Esophagus squamous epithelium (tissue), 5 donors: ENCODE measurements at places on chromosomes 5 and 9.

DNA sequence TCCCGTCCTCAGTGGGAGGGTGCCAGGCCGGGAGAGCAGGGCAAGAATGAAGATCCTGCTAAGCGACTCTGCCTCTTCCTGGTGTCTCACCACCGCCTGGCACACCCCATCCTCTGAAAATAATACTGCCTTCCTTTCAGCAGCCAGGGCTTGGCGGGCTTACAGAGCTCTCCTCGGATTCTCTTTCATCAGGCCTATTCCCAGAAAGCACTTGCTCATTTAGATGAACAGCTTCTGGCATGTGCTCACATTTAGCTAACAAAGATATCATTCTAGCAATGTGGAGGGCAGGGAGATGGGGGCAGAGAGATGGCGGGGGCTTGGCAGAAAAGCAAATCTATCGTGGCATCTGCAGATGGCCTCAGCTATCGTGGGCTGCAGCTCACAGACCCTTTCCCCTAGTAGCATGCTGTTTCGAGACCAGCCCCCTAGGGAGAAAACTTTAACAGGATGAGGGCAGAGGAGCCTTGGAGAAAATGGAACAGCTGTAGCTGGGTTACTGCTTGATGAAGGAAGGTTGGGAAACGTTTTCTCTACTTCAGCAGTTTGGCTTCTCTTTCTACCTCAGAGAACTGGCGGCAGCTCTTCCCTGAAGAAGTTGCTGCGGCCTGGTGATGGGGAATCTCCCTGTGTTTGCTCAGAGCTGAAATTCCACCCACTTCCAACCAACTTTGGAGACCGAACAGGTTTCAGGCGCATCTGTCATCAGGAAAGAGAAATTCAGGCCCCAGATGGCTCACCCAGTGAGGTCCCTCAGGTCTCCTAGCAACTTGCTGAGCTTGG, 102.1 kb downstream of the TMEM174 start:
- DNase-seq: no peak

GRCh38 chr5:136308212-136308795, 57.0 kb downstream of the TRPC7 start:
- DNase-seq: no peak

DNA sequence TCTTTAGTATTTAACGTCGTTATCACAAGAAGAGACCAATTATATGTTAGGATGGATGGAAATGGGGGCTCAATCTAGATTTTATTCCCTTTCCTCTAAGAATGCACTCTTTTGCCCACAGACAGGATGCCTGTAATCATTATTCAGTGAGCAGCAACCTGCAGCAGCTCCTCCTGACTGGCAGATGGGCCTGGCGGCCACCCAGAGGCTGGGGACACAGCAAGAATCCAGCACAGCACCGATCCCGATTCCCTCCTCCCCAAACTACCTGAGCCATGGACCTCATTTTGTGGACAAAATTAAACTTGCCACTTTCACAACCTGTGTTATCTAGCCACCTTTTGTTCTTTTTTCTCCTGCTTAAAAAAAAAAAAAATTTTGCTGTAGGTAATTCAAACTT, 101.0 kb downstream of the USP20 start:
- no peak for DNase-seq

GRCh38 chr5:6849316-6850105, 136.3 kb downstream of the TENT4A start:
- DNase-seq: no peak

DNA sequence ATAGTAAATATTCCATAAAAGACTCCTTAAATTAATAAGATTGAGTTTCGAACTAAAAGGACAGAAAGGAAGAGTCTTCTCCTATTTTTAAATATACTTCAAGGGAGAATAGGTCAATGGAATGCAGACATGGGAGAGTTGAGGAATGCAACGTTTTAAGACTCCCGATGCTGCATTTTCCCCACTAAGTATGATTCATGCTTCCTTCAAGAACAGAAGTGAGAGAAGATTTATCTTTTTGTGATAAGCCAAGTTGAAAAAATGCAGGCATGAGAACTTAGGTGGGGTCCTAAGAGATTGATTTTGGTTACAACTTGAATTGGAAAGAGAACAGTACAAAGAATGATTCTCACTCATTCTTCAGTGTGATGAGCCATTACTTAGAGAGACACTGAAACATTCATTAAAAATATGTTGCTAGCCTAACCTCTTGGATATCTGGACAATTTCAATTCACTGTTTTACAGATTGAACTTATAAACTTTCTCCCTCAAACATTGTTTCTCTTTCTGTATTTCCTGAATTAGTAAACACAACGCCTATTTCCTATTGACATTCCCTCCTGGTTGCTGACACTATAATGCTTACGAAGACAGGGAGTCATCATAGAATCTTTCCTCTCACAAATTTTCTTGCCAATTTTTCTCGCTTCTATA, 1666.1 kb upstream of the WWC1 start:
- no peak for DNase-seq

DNA sequence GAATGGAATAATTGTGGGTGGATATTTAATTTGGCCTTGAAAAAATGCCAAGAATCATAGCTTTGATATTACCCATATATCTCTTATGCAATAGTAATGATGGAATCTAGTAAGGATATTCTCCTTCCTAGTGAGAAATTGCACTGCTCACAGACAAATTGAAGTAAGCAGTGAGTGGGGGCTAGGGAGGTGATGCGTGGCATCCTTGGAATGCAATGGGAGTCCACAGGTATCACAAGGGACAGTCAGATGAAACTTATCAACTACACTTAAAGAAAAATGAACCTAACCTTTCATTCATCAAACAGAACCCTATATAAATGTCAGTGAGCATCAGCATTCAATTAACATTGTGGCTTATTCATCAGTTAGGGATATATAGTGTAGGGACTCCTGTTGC, 57.8 kb downstream of the IZUMO3 start:
- DNase-seq: no peak

GRCh38 chr9:14214065-14214684, 99.8 kb downstream of the NFIB start:
- no peak for DNase-seq

GRCh38 chr9:35048511-35048910, 23.9 kb downstream of the VCP start:
- DNase-seq: no peak

GRCh38 chr9:134539586-134540194, 101.9 kb upstream of the COL5A1 start:
- DNase-seq: no peak
